Caudate nucleus (tissue), 63 donors: ENCODE measurements at places on chromosomes 12 and 14.

GRCh38 chr14:71237556-71237955 is 330.3 kb downstream of the PCNX1 start:
- DNase-seq, result no peak

DNA sequence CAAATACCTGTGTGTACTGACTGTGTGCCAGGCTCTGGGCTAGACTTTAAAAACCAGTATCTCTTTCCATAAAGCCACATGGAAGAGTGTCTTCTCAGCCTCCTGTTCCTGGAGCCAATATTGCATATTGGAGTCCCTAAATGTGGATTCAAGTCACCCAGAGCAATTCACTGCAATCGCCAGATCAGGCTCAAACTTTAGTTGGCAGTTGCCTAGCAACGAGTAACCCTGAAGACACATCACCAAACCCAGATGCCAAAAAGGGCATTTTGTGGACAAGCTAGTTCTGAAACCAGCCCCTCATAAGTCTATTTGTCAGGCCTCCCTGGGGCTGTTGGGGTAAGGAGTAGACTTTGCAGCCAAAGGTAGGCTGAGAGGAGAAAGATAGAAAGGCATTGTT is 13.7 kb downstream of the DPF3 start:
- DNase-seq, result no peak

DNA sequence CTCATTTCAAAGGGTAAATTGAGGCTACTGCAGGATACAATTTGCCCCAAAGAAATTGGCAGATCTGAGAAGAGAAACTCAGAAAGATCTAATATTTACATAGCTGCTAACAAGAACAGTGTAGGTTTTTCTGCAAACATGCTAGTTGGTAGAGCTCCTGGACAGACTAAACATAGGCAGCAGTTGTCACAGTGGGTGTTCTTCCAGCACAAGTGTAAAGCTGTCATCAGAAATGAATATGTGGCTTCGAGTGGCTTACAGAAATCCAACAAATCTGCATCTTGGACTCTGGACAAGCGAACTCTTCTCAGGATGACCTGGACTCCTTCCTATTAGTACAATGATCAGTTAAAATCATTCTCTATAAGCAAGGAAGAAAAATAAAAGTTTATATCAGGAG is 5.9 kb downstream of the CBX5 start:
- no peak for DNase-seq

GRCh38 chr14:81105378-81105777 is 115.4 kb downstream of the GTF2A1 start:
- no peak for DNase-seq

- DNase-seq, result no peak
These were observed 7.8 kb downstream of the CKB start for GRCh38 chr14:103514596-103515421.
